Fibroblast of villous mesenchyme (primary cell): ENCODE measurements at places on chromosomes 5 and 9. TPM values are rescaled to one million over a fixed set of nuclear protein-coding genes. Genes with fewer than 3 reads are reported as not detected.

The ST8SIA4 gene
- 3.5 and 4.8 TPM in 2 replicates for total RNA-seq

The ACSL6 gene
- total RNA-seq = 0.43 TPM in 1 of 2 replicates, not detected in the other

The BNC2 gene
- 33.7 and 41.6 TPM in 2 replicates for total RNA-seq

The PCDHGA11 gene
- total RNA-seq = 11.0 and 15.5 TPM in 2 replicates

The PCDHA10 gene
- total RNA-seq = under 0.01 TPM in 2 replicates

The CENPH gene
- 11.9 and 12.1 TPM in 2 replicates for total RNA-seq

The TEK gene
- total RNA-seq = 12.5 and 25.8 TPM in 2 replicates

The ALG2 gene
- total RNA-seq = 55.4 and 64.8 TPM in 2 replicates

The DUSP1 gene
- 98.2 and 246 TPM in 2 replicates for total RNA-seq

The MRNIP gene
- total RNA-seq = 9.0 and 13.0 TPM in 2 replicates

The RLN2 gene
- total RNA-seq = 0.43 TPM in 1 of 2 replicates, not detected in the other

The SOHLH1 gene
- not detected in 2 replicates for total RNA-seq

The PTGES gene
- total RNA-seq = 8.7 and 16.0 TPM in 2 replicates

The SLC6A3 gene
- not detected in 2 replicates for total RNA-seq

The SLC1A3 gene
- total RNA-seq = 1.3 and 4.8 TPM in 2 replicates

The IFNB1 gene
- not detected in 2 replicates for total RNA-seq

The CCDC183 gene
- total RNA-seq = 0.32 and 0.43 TPM in 2 replicates

The TSLP gene
- total RNA-seq = 0.32 and 0.43 TPM in 2 replicates
